ENCODE measurements at places on chromosomes 7 and 10.
A peak's percentile ranks its signal among the peaks of the same experiment; 100 is the strongest.

GRCh38 chr10:72930276-72930675 lies 24.3 kb downstream of the PLA2G12B start:
- DNase-seq, result no peak

- no peak for DNase-seq
Observed at GRCh38 chr10:69818676-69819239, 17.1 kb downstream of the COL13A1 start.

- DNase-seq, result no peak
Observed at GRCh38 chr7:138008019-138008587, 6.2 kb upstream of the CREB3L2 start.

DNA sequence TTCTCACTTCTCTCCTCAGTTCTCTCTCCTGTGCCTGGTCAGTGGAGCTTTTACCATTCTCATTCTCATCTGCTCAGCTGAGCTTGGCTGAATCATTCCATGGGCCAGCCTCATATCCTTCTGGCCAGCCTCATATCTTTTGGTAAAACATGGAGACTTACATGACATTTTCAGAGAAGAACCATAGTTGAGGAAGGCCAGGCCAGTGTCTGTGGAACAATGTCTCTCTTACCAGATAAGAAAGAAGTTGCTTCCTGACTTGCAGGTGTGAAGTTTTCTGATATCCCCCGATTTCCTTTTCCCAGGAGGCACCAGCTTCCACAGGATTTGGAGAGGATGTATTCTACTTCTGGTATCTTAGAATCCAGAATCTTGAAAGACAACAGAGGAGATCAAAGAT lies 24.7 kb downstream of the ST7 start:
- no peak for DNase-seq

DNA sequence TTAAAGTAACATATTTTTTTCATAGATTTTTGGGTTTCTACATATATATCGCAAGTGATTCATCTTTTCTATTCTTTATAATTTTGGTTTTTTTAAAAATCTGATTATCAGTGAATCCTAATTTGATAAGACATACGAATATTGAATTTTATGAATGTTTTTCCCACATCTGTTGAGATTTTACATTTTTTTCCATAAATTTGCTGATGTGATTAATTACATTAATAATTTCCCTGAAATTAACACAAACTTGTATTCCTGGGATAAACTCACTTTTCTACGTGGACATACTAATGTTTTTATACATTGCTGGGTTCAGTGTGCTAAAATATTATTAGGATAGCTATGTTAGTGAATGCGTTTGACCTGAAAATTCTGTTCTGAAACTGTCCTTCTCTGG lies 26.1 kb downstream of the DMTF1 start:
- no peak for DNase-seq

DNA sequence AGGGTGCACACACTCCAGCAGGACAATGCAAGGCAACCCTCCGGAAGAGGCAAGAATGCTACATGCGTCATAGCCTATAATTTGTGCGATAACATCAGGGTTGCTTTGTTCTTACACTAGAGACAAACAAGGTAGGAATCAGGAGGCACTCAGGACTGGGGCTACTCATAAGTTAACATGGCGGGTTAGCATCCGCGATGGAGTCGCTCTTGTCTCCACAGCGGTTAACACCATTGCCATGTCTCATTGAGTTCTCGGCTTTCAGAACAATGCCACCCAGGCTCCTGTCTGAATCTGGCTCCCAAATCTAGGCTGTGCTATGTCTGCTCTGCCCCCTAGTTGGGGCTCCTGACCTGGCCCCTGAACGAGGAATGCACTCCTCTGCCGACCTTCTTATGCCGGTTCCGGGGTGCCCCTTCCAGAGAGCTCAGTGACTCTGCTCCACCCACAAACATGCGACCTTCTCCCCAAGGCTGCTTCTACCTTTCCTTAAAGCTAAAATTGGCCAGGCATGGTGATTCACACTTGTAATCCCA lies 24.9 kb upstream of the SLF2 start:
- DNase-seq, result no peak

DNA sequence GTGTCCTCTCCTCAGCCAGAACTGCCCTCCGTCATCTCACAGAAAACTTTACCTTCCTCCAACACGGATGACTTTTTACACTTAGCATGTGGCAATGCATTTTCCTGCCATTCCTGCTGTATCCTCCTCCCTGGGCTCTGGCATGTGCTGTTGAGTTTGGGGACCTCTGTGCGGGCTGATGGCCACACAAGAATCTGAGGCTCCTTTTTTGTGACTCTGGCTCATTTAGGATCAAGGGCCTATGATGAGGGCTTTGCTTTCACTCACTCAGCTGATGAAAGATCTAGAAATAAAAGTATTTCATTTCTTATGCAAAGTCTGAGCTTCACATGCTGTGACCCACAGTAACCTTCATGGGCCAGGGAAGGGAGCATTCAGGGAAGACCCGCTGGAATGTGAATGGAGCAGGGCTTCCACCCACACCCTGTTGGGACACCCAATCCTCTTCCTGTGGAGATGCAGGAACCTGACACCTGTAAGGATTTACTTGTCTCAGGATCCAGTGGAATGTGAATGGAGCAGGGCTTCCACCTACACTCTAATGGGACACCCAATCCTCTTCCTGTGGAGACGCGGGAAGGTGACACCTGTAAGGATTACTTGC lies 500.3 kb upstream of the MKI67 start:
- no peak for DNase-seq

- peak; percentile 42 for DNase-seq
Observed at GRCh38 chr7:108802650-108803049, 233.0 kb downstream of the DNAJB9 start.

- peak; percentile 89 for DNase-seq
Observed at GRCh38 chr10:21497177-21497807, 28.2 kb downstream of the SKIDA1 start.

- DNase-seq, result no peak
Observed at GRCh38 chr7:47653550-47654411, 71.9 kb upstream of the TNS3 start.

DNA sequence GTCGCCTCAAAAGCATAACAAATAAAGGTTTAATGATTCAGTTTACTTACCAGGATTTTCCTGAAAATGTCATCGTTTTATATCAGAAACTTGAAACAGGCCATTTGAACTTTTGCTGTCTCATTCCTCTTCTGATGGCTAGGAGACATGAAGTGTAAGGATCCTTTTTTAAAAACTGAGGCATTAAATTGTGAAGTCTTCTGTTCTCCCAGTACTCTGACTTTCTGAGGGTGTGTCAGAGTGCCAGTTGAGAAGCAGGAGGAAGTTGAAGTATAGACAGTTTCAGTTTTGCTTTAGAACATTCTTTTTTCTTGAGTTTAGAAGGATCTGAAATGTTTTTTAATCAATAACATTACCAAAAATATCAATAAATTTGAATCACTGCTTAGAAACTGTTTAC lies at the start of gene SAMD9L:
TSS of gene SAMD9L (minus strand) at position 242 of the 400 bp plus-strand sequence. CDS start 12,414 bp downstream, outside the sequence.
- DNase-seq, result peak; percentile 82
